ENCODE measurements at places on chromosomes 7 and 10.

DNA sequence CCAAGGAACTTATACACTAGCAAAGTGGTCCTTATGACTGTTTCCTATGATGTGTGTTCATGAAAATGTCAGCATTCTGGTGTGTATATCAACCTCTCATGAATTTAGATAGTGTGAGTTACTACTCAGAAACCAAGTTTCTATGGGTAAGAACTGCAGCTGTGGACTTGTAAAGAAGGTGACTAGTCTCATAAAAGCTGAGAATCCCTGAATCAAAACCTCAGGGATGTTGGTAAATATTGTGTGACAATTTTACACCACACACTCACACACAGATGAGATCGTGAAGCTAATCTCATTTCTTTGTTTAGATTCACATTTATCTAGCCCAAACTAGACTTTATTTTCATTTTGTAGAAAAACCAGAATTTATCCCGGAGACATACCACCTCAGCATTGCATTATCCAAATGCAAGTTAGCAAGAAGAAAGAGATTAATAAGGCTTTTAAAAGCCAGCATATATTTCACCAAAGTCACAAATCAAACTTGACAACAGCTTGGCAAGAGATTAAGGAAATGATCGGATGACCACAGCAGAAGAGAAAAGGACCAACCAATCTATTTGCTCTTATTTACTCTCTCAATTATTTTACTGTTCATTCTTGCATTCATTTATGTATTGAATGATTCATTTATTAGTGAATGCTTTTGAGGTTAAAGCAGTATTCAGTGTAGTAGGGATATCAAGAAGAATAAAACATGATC is 92.9 kb downstream of the PLXDC2 start:
- DNase-seq: no peak

GRCh38 chr7:127578036-127578684 is 7.2 kb downstream of the GCC1 start:
- DNase-seq: no peak

- DNase-seq: no peak
Measured at GRCh38 chr7:22343612-22344011, 13.3 kb downstream of the RAPGEF5 start.

- DNase-seq: no peak
Measured at GRCh38 chr10:132740588-132740987, 45.4 kb downstream of the NKX6-2 start.

DNA sequence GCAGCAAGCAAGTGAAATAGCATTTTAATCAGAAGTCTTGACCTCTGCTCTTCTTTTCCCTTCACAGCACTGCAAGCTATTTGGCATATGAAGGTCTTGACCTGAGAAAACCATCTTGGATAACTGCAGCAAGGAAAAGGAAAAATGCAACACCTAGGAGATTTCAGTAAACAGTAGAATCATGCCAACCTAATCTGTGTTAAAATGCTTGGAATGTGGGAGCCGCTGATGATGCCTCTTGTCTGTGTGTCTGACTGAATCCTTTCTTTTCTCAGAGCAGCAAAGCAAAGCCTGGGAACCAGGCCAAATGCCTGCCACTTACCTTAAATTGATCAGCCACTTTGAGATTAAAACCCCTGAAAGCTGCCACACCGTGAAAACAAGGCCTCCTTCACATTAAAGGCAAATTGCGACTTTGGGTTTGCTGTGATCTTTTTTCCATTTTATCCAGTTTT is 80.4 kb upstream of the CDK6 start:
- DNase-seq: no peak

DNA sequence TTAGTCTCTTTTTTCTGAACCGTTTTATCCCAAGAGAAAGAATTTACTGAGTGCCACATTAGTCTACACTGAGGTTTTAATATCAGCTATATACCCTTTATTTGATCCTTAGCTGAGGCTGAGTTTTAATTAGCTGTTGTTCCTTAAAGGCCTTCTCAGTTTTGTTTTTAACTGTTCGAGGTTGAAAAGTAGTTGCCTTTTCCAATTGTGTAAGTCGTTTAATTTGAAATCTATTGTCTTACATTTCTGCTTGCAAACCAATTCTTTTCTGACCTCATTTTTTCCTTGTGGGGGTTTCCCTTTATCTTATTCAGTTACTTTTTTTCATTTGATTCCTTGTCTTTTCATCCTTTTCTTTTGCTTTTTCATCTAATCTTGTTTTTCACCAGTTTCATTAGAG is 30.8 kb downstream of the UMAD1 start:
- no peak for DNase-seq

DNA sequence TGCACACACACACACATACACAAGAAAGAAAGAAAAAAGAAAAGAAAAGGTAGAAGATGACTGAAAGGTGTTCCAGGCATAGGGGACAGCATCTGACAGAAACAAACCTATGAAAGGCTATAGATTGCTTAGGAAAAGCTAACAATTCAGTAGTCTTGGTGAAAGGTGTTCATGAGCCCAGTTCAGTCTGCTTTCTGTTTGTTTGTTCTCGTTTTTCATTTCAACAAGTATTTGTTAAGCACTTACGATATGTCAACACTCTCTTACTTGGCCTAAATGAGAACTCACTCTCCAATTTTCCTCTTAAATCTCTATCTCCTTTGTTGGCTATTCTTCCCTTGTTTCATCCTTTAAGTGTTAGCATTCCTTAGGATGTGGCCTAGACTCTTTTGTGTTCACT is 133.2 kb downstream of the GRM8 start:
- DNase-seq: no peak

GRCh38 chr7:111527545-111527944 is 34.7 kb downstream of the IMMP2L start:
- DNase-seq: no peak

- DNase-seq: no peak
Measured at GRCh38 chr10:126001576-126001975, 105.2 kb downstream of the FANK1 start.

- no peak for DNase-seq
Measured at GRCh38 chr10:48657416-48657815, 27.3 kb upstream of the WDFY4 start.

DNA sequence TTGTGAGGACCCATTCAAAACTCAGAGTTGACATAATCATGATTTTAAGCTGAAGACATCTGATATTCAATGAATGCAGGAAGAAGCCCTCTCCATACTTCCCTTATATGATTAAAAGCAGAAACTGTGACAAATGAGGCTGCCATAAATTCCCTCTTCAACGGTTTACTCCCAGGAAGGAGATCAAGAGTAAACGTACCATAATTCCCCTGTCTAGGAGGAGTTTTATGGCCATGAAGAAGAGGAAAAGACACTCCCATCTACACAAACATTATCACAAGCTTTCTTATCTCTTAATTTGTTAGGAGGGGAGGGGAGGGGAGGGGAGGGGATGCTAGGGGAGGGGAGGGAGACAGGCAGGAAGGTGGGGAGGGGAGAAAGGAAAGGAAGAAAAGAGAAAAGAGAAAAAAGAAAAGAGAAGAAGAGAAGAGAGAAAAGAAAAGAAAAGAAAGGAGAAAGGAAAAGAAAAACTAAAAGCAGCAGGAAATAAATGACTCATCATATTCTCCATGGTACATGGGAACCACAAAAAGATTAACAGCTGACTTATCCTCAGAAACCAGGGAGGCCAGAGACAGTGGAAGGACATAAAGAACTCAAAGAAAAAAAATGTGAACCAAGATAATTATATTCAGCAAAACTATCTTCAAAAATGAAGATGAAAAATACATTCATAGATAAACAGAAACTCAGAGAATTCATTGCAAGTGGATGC is 121.6 kb downstream of the ALOX5 start:
- no peak for DNase-seq

- no peak for DNase-seq
Measured at GRCh38 chr10:117552701-117553141, 10.2 kb downstream of the EMX2 start.

DNA sequence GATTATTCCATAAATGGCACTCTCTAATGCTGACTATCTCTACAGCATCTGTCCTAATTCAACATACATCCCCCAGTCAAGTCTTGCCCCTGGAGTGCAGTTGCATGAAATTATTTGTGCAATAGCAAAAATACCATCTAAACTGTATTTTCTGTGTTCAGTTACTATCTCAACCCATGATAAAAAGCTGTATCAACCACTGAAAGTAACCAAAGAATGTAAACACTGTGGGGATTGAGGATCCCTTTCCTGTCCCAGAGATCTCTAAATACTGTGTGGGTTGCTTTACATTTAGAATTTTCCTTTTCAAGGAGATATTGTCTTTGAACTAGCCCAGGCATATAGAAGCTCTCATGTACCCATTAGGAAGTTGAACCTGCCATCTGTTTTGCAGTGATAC is 23.9 kb upstream of the DGKI start:
- DNase-seq: no peak

- DNase-seq: no peak
Measured at GRCh38 chr7:158140538-158141220, 446.9 kb downstream of the PTPRN2 start.

- no peak for DNase-seq
Measured at GRCh38 chr10:44935201-44935965, 24.2 kb upstream of the RASSF4 start.

DNA sequence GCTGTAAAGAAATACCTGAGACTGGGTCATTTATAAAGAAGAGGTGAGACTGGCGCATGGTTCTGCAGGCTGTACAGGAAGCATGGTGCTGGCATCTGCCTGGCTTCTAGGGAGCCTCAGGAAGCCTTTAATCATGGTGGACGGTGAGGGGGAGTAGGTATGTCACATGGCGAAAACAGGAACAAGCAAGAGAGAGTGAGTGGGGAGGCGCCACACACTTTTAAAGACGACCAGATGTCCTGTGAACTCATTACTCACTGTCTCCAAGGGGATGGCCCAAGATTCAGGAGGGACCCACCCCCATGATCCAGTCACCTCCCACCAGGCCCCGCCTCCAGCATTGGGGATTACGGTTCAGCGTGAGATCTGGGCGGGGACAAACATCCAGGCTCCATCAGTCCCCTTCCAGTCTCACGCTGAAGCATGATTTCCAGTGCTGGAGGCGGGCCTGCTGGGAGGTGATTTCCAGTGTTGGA is 3.2 kb downstream of the ZNF316 start:
- no peak for DNase-seq

DNA sequence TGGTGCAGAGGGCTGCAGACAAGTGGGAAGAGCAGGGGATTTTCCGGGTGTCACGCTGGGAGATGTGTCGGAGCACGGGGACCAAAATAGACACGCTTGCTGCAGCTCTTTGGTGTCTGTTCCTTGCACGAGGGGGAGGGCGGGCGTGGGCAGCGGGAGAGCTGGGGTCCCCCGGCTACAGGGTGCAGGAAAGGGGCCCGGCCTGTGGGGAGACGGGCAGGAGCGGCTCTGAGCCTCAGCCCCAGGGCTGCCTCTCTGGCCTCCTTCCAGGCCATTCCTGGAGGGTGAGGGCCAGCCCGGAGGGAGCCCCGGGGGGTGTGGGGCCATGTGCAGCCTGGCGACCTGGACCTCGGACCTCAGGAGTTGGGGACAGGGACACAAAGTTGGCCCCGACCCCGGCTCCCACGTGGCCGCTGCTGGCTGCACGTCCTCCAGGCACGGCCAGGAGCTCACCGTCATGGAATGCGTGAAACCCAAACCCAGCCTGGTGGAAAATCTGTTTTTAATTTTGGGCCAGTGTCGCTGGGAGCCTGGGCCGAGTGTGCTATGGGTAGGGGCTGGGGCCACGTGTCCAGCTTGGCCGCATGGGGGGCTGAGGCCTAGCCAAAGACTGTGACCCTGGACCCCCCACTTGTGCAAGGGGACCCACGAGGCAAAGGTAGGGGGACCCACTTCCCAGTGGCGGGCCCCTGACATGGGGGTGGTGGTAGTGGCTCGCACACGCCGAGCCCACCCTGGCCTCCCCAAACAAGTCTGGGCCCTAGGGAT is 6.6 kb downstream of the TTYH3 start:
- no peak for DNase-seq

DNA sequence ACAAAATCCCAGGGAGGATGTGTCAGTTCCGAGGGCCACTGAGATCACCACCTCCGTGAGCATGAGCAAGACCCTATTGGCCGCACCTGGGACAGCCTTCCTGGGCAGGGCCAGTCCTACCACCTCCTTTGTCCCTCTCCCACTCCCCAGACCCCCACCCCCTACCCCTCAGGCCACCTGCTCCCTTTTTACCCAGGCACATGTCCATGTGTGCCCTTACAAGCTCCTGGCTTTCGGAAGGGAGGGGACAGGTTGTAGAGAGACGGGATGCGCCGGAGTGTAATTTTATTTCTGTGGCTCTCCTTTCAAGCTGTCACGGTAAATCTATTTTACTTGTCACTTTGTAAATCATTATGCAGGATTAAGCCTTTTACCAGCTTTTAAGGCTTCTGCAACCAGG is 20.9 kb downstream of the ZMIZ1 start:
- no peak for DNase-seq

GRCh38 chr10:114307731-114308130 is 68.7 kb downstream of the VWA2 start:
- no peak for DNase-seq

DNA sequence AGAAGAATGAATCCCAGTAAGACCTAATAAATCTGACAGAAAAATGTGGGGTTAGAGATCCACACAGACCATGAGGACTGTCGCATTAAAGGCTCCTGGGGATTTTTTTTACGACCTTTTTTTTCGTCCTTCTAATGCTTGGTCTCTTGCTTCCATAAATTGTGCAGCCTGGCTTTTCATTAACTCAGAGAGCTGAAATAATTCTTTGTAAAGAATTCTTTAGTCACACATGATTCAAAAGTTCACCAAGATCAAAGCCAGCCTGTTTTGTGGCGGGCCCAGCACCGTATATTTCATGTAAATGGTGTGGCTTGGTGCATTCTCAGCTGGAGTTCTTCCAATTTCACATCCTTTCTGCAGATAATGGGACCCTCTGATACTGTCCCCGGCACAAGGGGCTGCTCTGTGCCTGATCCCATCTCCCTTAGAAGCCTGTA is 206.6 kb upstream of the BMPER start:
- DNase-seq: no peak

- no peak for DNase-seq
Measured at GRCh38 chr7:155825336-155825735, 13.1 kb upstream of the SHH start.

DNA sequence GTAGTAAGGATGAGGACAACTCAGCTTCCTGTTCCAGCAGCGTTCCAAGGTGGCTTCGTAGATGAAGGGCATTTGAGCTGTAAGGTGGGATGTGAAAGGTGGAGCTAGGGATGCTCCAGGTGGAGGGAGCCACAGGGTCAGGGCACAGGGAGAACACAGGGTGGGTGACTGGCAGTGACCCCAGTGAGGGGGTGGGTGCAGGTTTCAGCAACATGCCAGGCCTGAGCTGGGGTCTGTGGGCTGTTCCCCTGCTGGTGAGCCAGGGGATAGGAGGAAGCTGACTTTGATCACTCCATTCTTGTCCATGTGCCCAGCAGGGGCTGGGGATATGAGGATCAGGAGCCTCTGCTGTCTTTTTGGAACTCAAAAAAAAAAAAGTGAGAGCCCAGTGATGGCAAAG is 33.2 kb downstream of the CDH23 start:
- DNase-seq: no peak

All from NCI-H1930 (cell line).